ENCODE measurements at places on chromosomes 7 and 10.

- no peak for DNase-seq
These were observed 208.7 kb upstream of the GLI3 start for GRCh38 chr7:42445691-42446090.

DNA sequence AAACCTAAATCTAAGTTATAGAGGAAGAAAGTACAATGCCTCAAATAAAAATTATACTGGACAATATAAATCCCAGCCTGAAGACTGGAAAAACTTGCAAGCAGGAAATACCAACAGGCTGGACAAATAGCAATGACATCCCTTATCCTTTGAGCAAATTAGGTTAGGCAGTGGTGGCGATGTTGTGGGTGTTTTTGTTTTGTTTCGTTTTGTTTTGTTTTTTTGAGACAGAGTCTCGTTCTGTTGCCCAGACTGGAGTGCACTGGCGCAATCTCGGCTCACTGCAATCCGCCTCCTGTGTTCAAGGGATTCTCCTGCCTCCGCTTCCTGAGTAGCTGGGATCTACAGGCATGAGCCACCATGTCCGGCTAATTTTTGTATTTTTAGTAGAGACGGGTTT lies 57.3 kb upstream of the TES start:
- no peak for DNase-seq

- DNase-seq = no peak
These were observed 20.8 kb upstream of the INSIG1 start for GRCh38 chr7:155276800-155277375.

GRCh38 chr7:81769891-81770727 lies at the start of gene HGF:
Gene HGF (minus strand): TSS chr7:81770047. CDS start chr7:81769971, 76 bp downstream.
- DNase-seq = no peak

- no peak for DNase-seq
These were observed 8.0 kb downstream of the TNS3 start for GRCh38 chr7:47573758-47574481.

DNA sequence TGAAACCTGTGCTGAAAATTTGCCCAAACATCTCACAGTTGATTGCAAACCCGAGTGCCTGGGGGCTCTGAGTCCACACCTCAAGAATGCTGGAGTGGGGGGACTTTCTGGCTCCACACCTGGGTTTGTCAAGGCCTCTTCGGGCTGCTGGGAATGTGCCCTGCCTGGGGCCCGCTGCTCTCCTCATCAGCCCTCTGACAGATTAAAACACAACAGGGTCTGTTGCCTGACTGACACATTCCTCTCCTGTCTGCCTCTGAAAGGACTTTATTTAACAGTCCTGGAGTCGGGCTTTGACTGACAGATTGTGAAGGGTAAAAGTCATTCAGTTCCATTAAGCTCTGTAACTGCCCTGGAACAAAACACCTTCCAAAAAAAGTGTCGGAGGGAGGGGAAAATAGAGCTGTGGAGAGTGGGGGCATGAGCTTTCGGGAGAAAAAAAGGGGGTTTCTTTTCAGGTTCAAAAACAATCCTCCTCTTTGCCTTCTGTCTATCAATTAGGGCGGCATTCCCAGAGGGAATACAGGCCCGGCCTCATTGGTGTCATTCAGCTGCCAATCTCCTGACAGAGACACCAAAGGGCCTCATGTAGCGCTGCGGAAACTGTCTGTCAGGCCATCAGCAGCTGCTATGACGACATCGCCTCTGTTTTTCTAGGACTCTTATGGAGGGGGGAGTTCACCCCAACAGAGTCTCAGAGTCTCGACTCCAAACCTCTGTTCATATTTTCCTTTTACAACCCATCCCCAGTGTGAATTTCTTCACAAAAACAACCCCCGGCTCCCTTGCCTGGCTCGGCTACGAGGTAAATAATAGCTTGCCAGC lies 398.8 kb upstream of the NFE2L3 start:
- DNase-seq = no peak

GRCh38 chr7:123057911-123058310 lies 62.4 kb upstream of the TAS2R16 start:
- DNase-seq = no peak

- no peak for DNase-seq
These were observed 292.1 kb downstream of the BBS9 start for GRCh38 chr7:33421429-33421828.

- DNase-seq = no peak
These were observed 45.6 kb upstream of the SGCE start for GRCh38 chr7:94701555-94701973.

- no peak for DNase-seq
These were observed 12.0 kb upstream of the LARP4B start for GRCh38 chr10:943334-944033.

DNA sequence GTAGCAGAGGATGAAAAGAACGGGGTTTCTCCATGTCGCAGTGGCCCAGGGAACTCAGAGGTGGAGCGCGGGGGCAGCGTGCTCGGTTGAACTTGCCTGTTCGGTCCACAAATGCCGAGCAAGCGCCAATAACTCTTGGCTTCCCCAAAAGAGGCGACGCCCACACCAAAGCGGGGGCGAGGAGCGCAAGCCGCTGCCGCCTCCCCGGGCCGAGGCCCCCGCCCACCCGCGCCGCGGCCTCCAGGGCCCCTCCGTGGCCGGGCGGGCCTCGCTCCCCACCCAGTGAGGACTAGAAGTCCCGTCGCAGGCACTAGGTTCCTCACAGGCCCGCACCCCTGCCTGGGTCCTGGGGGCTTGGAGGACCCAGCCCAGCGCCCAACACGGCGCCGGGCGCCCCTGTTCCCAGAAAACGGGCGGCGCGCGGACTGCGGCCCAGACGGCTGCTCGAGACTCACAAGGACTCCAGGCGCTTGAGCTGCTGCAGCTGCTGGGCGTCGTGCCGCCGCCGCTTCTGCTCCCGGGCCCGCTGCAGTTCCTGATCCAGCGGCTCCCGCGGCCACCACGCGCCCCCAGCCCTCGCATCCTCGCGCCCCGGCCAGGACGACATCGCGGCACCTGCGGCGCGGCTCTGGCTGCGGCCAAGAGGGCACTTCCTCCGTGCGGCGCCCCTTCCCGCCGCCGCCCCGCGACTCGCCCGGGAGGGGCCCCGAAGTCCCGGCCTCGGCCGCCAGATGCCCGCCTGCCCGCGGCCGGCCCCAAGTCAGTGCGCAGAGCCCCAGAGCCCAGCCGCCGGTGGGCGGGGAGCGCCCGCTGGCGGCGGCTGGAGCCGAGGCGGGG lies 14.6 kb upstream of the FKBP9 start:
- peak; percentile 74 for DNase-seq

- DNase-seq = no peak
These were observed 108.0 kb downstream of the CREB5 start for GRCh38 chr7:28520074-28521015.

- peak; percentile 95 for DNase-seq
These were observed 1.7 kb upstream of the MYO1G start for GRCh38 chr7:44980393-44981034.

DNA sequence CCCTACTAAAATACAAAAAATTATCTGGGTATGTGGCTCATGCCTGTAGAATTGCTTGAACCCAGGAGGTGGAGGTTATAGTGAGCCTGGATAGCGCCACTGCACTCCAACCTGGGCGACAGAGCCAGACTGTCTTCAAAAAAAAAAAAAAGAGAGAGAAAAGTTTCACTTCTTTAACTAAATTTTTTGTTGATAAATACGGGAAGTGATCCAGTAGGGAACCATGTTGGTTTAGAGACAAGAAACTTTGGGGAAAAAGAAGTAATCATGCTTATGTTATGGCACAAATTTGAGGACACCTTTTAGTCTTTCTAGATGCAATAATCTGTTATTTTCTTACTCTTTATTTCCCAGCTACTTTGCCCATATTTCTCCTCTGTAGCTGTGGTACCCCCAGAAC lies 309.7 kb downstream of the TYW1 start:
- no peak for DNase-seq

GRCh38 chr7:112411186-112411795 lies 39.0 kb upstream of the IFRD1 start:
- DNase-seq = peak; percentile 27

DNA sequence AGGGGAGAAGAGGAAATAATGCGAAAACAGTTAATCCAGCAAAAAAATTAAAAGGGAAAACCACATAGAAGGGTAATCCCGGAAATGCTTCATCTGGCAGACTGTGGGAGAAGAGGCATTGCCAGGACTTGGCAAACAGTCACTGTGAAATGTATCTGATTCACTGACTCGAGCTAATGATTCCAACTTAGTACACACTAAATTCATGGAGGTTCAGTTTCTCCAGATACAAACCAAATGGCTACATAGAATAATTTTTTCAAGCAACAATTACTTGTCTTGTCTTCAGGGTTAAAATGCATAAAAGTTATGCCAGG lies 36.4 kb downstream of the GDI2 start:
- DNase-seq = no peak

DNA sequence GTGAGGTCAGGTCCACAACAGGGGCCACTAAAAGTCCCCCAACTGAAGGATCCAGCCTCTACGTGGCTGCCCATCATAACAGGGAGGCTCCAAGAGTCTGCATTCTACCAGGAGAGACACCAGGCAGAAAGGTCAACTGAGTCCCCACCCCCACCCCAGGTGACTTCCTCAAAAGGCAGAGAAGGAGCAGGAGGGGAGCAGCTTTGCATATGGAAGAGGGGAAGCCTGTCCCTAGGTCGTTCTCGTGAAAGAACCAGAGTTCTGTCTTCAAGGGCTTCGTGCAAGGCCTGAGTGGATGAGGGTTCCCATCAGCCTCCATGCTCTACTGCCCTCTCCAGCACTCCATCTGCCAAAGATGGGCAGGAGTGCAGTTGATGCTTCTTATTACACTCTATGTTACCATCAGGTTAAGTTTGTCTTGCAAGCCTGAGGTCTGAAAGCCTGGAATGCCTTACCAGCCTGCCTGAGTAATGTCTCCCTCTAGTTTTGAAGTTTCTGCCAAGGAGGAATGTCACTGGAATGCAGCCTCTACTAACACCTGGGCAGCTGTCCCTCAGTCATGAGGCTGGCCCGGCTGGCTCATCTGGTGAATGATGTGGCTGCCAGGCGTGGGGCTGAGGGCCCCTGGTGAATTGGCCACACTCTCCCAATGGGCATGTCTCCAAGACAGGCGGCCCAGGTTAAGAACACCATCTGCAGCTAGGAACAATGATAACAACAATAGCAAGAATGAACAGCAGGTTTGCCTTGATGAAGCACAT lies 54.3 kb upstream of the SMNDC1 start:
- no peak for DNase-seq

GRCh38 chr7:129066290-129067131 lies 11.6 kb upstream of the TNPO3 start:
- DNase-seq = no peak

DNA sequence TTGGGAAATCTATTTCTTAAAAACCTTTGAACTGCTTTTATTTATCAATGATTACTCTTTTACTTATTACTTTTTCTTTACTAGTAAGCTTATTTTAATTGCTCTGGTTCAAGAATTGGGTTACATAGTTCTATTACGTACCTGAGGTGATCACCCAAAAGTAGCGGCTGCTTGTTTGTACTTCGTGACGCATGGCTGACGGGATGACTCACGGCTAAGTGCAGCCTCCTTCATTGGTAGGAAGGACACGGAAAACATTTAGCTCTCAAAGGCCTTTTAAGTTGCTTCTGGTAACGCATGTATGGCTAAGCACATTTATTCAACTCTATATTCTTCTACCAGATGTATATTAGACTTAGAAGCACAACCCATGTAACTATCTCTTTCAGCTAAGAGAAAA lies 285.8 kb upstream of the SP4 start:
- DNase-seq = no peak

- DNase-seq = no peak
These were observed 286.4 kb upstream of the MEOX2 start for GRCh38 chr7:15972862-15973275.
